ENCODE measurements at places on chromosomes 1 and 21. TPM values are rescaled to one million over a fixed set of nuclear protein-coding genes. Genes with fewer than 3 reads are reported as not detected.

GRCh38 chr1:204453141-204453772 is 41.3 kb downstream of the PIK3C2B start:
- peak; percentile 20 for DNase-seq

- DNase-seq: no peak
Measured at GRCh38 chr1:174797398-174797797, 202.3 kb upstream of the CACYBP start.

GRCh38 chr1:191620883-191621282 is 537.4 kb upstream of the RGS18 start:
- no peak for DNase-seq

MIXL1 gene
- 0.09 TPM for total RNA-seq

GRCh38 chr21:44347911-44348451 is 5.4 kb upstream of the TRPM2 start:
- DNase-seq: no peak

GRCh38 chr1:7383671-7384520 is 387.2 kb upstream of the VAMP3 start:
- no peak for DNase-seq

GRCh38 chr1:5296557-5297179 is 642.3 kb downstream of the AJAP1 start:
- no peak for DNase-seq

DNA sequence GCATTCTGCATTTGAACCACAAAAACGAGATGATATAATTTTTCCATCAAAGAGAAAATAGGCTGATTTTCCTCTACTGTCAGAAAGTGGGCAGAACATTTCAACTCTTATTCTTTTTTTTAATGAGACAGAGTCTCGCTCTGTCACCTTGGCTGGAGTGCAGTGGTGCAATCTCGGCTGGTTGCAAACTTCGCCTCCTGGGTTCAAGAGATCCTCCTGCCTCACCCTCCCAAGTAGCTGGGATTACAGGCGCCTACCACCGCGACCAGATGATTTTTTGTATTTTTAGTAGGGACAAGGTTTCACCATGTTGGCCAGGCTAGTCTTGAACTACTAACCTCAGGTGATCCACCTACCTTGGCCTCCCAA is 11.6 kb downstream of the DSTYK start:
- no peak for DNase-seq

OR14K1 gene
- not detected for total RNA-seq

GRCh38 chr1:205977402-205978014 is 25.7 kb downstream of the RAB7B start:
- DNase-seq: peak; percentile 87

TMEM52 gene
- 0.28 TPM for total RNA-seq

PRDM16 gene
- 0.09 TPM for total RNA-seq
